ENCODE measurements at places on chromosomes 4 and X.

DNA sequence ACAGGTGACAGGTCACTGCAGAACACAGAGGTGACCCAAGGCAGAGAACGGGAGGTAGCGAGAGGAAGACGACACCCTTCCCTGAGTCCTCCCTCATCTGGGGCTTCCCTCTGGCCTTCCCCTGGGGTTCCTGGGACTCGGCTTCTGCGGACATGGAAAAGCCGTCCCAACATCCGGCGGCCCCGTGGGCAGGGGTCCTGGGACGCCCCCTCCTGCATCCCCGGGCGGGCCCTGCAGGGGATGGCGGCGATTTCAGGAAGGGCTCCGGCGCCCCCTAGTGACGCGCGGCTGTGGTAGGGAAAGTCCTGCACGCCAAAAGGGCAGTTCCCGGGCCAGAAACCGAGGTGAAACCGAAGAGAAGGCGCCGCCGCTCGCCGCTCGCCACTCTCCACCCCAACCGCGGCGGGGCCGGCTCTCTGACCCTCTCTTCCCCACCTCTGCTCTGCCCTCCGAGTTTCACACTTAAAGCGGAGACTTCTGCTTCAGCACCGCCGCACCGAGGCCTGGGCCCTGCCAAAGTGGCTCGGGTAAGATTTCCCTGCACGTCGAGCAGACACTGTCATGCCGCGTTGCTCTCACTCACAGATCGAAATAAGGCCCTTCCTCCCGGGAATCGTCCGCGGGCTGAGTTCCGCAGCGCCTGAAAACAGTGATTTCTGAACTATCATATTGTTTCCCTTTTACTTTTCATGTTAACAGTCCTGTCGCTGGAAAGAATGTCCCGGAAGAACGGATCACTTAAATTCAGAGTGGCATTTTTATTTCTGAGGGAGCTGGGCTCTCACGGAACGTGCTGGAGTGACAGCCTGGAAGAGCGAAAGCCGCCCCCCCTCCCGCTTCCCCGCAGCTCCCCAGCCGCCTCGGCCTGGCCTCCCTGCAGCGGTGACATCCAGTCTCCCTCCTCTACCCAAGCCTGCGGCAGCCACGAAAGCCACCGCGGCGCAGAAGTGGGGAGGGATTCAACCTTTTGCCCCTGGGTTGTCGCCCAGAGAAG is 110.6 kb downstream of the DCTD start:
- DNase-seq = peak; percentile 62

DNA sequence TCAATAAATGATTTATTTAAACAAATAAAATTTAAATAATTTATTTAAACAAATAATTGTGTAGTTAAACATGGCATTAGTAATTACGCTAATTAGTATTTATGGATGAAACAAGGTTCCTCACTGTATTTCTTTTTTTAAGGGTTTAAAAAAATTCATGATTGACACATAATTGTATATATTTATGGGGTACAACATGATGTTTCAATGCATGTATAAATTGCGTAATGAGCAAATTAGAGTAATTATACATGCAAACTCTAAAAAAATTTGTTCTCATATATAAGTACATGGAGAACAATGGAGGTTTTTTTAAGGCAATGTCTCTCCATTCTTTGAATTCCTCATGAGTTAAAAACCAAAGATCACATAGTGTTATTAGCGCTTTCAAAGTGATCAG is 115.7 kb upstream of the KLF3 start:
- DNase-seq = no peak

DNA sequence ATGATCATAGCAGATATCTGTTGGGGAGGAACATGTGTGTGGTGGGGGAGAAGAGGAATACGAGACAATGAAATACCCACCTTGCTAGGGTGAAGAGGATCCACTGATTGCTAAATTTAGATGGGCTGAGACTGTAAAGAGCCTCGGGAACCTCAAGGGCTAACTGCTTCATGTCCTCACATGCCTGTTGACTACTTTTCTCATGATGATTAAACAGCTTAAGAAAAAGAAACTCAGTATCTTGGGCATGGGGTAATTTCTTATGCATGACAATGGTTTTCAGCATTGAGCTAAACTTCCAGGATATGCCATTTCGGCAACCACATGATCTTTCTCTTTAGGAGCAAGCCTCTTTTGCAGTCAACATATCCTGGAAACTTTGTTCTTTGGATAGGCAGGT is 3.9 kb upstream of the LNX1 start:
- DNase-seq = no peak

- no peak for DNase-seq
Measured at GRCh38 chrX:135688137-135688536, 25.3 kb upstream of the CT45A1 start.
